ENCODE measurements at places on chromosomes 1 and 21.

GRCh38 chr1:59670662-59671061 is 144.1 kb upstream of the HOOK1 start:
- DNase-seq, result no peak

GRCh38 chr1:154925335-154926170 is 11.0 kb downstream of the PMVK start:
- no peak for DNase-seq

DNA sequence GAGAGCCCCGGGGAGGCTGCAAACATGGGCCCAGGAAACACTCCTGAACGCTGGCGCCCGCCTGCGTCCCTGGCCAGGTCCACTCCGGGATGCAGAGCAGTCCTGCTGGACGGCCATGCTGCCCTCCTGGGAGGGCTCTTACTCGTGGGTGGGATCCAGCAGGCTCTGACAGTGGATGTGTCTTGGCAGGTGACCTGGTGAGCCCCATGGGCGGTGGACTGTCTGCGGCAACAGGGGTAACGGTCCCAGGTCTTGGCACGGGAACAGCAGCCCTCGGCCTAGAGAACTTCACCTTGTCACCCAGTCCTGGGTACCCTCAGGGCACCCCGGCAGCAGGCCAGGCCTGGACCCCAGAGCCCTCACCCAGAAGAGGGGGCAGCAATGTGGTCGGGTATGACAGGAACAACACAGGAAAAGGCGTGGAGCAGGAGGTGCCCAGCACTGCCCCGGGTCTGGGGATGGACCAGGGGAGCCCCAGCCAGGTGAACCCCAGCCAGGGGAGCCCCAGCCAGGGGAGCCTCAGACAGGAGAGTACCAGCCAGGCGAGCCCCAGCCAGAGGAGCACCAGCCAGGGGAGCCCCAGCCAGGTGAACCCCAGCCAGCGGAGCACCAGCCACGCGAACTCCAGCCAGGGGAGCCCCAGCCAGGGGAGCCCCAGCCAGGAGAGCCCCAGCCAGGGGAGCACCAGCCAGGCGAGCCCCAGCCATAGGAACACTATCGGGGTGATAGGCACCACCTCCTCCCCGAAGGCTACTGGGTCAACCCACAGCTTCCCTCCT is 39.8 kb downstream of the UMODL1 start:
- no peak for DNase-seq

GRCh38 chr1:119160866-119161265 is 20.4 kb upstream of the WARS2 start:
- peak; percentile 9 for DNase-seq

- no peak for DNase-seq
Measured at GRCh38 chr1:43868741-43869067, 64.9 kb upstream of the ARTN start.

All from ELR (cell line).